ENCODE measurements at places on chromosomes 13 and 19. TPM values are rescaled to one million over a fixed set of nuclear protein-coding genes. Genes with fewer than 3 reads are reported as not detected.

- DNase-seq: no peak
Measured at GRCh38 chr19:16536130-16536529, 6.1 kb downstream of the CHERP start.

DNA sequence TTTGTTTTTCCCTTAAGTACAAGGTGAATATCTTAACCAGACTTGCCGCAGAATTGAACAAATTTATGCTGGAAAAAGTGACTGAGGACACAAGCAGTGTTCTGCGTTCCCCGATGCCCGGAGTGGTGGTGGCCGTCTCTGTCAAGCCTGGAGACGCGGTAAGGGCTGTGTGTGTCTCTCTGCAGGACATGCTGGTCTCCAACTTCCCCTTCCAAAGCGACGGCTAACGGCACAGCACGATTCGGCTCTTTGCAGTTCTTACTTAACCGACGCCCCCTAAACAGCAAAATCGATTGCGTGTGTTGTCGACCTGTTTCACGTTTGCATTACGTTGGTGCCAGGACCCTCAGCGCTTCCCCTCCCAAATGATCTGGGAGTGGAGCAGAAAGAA is 73.2 kb downstream of the GGACT start:
- no peak for DNase-seq

DNA sequence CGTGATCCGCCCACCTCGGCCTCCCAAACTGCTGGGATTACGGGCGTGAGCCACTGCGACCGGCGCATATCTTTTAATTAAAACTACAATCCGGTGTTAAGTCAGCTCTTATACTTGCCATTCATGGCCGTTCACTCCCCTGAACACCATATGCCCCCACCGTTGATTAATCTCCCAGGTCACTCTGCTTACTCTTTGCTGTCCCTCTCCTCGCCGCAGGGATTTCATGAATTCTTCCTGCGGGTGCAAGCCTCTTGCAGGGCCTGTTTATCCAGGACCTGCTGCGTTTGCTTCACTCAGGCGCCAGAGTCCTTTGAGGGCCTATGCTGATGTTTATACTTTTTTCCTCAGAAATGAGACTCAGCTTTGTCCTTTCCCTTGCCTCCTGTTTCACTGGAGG is 996 bp downstream of the ERVV-2 start:
- no peak for DNase-seq

DNA sequence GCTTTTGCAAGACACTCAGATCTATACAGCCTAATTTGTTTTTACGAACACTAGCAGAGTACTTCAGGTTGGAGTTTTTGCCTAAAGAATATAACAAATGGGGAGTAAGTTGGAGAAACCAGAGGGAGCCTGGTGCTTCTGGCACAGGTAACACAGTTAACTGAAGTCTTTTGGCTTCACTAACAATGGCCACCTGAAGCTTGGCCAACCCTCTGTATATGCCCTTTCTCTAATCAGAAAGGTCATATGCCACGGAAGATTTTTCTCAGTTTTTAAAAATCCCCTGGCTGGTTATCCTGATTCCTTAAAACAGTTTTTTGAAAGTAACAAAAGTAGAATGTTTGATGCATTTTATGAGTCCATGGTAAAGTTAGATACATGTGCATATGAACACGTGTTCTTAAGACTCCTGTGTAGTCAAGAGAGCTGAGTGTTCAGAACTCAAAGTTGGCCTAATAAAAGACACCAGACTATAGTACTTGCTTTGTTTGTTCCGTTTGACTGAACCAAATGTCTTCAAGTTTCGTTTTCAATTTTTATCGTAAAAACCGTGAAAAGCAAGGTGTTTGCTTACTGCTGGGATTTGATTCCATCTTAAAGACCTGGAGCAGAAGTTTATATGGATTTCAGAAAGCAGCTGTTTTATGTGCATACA is 137.5 kb downstream of the KCNRG start:
- no peak for DNase-seq

- no peak for DNase-seq
Measured at GRCh38 chr19:17615889-17616685, 60.6 kb downstream of the COLGALT1 start.

- no peak for DNase-seq
Measured at GRCh38 chr19:19022380-19022961, 10.8 kb downstream of the SUGP2 start.

DNA sequence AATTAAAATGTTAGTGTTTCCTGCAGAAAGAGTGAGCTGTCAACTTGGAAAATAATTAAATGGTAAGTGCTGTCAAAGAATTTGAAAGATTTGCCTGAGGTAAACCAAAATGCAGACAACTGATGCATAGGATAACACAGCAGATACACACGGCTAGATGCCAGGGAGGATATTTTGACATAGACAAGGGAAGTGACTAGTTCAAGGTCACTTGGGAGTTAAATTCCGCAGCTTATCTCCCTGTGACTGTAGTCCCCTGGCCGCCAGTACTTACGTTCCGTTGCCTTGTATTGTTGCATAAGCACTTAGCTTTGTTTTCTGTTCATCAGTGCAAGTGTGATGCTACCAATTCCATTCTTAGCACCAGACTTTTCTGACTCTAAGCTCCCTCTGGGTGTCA is 247.3 kb upstream of the MAB21L1 start:
- no peak for DNase-seq

GRCh38 chr19:8050274-8051096 is 2.1 kb upstream of the CCL25 start:
- DNase-seq: peak; percentile 77

DNA sequence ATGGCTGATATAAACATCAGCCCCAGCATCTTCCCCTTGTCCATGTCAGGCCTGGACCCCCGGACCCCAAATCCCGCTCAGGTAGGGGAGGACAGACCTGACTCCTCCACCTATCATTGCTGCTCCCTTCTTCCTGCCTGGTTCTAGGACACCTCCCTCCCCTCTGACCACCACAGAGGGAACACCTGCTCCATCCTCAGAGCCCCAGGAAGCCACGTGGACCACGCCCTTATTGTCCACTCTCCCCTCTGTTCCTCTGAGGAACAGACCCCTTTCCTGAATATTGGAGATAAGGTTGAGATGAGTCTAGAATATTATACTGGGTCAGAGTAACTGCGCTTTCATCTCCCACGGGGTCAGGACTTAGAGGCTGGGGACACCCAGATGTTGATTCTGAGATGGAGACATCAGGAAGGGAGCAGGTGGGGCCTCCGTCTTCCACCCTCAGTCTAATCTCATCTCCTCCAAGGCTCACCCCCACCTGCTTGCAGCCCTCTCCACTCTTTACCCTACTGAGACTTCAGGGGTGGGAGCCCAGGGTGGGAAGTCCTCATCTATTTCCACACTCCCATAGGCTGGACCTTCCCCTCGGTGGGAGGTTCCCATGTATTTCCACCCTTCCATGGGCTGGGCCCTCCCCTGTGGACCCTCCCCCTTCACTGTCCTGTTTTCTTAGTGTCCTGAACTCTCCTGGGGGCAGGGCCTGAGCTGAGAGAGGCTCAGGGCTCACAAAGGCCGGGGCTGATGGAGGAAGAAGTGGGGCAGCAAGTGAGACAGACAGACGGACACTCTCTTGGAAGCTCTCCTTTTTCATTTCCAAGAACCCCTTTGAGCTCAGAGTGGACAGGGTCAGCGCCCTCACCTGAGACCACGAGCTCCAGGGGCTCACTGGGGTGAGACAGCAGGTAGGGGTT is 2.7 kb downstream of the LILRA4 start:
- no peak for DNase-seq

GRCh38 chr19:42306646-42307045 is 4.2 kb upstream of the PAFAH1B3 start:
- no peak for DNase-seq

GRCh38 chr13:42834946-42835345 is 53.6 kb downstream of the FAM216B start:
- DNase-seq: no peak

- DNase-seq: no peak
Measured at GRCh38 chr13:78105656-78106055, 187.0 kb upstream of the EDNRB start.

DNA sequence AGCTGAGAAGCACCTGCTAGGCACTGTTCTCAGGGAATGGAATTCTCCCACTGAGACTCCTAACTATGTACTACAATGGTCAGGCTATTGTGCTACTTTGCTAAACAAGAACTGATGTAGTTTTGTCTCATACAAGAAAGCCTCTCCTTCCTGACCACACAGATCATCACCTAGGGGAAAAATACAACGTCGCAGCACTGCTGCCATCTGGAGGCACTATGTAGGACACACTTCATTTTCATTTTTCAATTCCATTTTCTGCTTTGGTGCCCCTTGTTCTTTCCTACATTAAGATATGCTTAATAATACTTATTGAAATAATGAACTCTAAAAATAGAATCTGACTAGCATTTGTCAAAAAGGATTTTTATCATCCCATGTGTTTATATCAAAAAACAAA is 21.1 kb downstream of the PROSER1 start:
- no peak for DNase-seq

- DNase-seq: no peak
Measured at GRCh38 chr13:99686157-99686572, 184.9 kb downstream of the TM9SF2 start.

GRCh38 chr13:26183416-26183815 is 38.7 kb downstream of the RNF6 start:
- no peak for DNase-seq

Gene CAPN12
- polyA plus RNA-seq: 0.35 TPM

Gene CEACAM8
- 0.03 TPM for polyA plus RNA-seq

Gene DNAAF3
- polyA plus RNA-seq: 0.06 TPM

Gene NKG7
- 1.2 TPM for polyA plus RNA-seq

Gene TPTE2
- polyA plus RNA-seq: not detected

Gene ZNF439
- 1.2 TPM for polyA plus RNA-seq

Gene RAB20
- polyA plus RNA-seq: 20.5 TPM

Gene NDFIP2
- 28.4 TPM for polyA plus RNA-seq
